ENCODE measurements at places on chromosomes 1 and 21. TPM values are rescaled to one million over a fixed set of nuclear protein-coding genes. Genes with fewer than 3 reads are reported as not detected.

DNA sequence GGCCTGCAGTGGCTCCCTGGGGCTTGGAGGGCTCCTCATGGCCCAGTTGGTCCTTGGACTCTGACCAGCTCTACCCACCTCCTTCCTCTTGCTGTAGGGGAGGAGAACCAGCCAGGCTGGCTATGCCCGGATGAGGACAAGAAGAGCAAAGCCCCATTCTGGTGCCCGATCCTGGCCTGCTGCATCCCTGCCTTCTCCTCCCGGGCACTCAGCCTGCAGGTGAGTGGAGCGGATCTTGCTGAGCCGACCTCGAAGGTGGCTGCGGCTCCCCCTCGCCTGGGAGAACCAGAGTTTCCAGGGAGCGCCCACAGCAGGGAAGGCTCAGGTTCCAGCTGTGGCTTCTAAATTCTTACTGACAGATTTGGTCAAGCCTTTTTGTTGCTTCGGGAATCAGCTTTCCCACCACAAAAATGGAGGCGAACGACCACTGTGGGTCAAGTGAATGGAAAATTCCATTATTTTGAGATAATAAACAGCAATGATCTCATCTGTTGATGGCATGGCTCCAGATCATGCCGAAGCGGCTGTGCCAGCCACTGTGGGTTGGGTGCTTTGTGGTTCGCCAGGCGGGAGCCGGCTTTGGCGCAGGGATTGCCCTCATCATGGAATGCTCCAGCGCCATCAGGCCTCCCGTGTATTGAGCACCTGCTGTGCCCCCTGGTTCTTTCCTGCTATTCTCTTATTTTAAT lies 106.5 kb upstream of the ACTL8 start:
- DNase-seq: no peak

DNA sequence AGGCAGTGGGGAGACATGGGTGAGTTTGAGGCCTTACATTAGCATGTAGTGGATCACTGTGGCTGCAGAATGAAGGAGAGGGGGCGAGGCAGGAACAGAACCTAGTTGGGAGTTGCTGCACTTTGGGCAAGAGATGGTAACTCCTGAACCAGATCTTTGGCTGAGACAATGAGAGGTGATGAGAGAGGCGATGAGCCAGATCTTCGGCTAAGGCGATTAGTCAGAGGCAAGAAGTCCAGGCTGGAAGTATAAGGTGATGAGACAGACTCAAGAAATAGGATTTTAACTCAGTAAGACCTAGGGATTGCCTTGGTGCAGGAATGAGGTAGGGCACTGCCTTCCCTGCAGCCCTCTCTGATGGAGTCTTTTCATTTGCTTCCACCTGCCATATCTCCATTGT lies 9.1 kb upstream of the ARTN start:
- no peak for DNase-seq

- peak; percentile 50 for DNase-seq
These were observed 71.9 kb downstream of the ZSWIM5 start for GRCh38 chr1:45134461-45134873.

Gene C4BPA
- total RNA-seq: 203 TPM

DNA sequence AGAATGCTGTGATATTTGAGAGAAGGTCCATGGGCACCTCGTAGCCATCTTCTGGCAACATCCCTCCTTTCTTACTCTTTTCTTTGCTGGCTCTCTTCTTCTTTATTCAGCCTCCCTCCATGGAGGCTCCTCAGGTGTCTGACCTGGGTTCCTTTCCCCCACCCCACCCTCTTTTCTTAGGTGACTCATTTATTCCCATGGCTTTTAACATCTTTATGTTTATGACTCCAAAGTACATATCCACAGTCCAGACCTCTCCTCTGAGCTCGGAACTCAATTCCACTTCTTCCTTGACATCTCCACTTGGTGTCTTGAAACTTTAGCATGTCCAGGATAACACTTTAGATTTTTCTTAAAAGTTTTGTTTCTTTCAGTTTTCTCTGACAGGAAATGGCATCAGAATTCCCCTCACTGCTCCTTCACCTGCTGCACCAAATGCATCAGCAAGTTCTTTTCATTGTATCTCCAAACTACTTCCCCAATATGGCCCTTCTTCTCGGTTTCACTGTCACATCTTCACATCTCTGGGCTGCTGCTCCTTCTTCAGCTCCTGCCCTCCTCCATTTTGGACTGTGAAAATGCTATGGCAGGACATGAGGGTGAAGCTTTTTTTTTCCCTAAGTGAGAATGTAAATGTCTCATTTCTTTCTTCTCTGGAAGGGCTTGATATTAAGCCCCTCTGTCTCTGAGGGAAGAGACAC lies 95.9 kb downstream of the GIPC2 start:
- DNase-seq: no peak
